ENCODE measurements at places on chromosomes 7 and 10.

DNA sequence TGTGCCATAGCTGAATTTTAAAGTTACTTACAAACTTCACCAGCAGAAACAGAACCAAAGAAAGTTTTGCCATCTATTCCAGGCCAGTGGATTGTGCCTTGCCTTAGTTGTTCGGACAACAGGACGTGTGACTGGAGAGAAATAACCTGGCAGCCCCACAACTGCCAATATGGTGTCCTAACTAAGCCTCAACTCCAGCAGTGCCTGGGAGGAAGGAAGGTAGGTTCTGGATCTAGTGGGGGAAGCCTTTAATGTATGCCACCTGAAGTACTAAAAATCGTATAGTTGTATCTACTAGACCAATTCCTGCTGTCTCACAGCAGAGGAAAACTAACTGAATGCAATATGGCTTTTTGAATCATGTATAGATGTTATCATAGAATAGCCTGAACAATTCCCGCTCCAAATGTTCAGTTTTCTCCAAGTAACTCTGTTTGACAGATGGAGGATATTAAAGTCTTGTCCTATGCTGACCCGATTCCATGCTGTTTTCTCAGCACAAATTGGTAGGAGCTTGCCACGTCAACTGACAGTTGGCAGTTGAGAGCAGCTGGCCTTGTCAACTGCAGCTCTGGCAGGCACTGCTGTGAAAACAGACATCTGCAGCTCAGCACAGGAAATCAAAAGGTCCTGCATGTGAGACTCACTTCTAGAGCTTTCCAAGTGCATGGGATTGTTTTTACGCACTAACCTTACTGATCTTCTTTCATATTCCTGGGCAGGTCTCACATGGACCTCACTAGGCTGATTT, 84.5 kb upstream of the WNT16 start:
- no peak for DNase-seq

- no peak for DNase-seq
Observed at GRCh38 chr7:115352375-115352774, 430.5 kb downstream of the MDFIC start.

GRCh38 chr10:43254199-43254730, 12.6 kb downstream of the RASGEF1A start:
- DNase-seq, result peak; percentile 80

DNA sequence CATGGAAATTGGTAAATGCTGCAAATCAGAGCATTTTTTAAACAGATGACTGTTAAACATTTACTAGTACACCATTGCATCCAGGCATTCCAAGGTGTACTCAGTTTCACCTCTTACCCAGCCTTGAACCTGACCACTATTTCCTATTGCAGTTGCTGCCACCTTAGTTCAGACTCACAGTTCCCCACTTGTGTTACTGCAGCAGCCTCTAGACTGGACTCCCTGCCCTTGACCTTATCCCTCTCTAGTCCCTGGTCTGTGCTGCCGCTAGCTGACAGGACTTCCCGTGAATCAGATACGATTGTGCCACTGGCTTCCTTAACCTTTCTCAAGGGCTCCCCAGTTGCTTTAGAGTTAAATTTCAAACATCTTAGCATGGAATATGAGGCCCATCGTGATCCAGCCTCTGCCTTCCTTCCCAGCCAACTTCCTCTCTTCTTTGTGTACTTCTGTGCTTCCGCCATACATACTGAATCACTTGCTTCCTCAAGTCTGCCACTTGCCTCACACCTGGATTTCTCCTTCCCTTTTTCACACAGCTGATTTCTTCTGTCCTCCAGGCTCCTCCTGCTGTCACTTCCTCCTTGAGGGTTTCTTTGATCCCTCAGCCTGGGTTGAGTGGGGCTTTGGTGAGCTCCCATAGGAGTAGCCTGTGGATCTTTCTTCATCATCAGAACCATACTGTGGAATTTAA, 118.7 kb upstream of the GJD4 start:
- DNase-seq, result no peak

- peak; percentile 87 for DNase-seq
Observed at GRCh38 chr7:131188367-131189339, 139.0 kb upstream of the MKLN1 start.

DNA sequence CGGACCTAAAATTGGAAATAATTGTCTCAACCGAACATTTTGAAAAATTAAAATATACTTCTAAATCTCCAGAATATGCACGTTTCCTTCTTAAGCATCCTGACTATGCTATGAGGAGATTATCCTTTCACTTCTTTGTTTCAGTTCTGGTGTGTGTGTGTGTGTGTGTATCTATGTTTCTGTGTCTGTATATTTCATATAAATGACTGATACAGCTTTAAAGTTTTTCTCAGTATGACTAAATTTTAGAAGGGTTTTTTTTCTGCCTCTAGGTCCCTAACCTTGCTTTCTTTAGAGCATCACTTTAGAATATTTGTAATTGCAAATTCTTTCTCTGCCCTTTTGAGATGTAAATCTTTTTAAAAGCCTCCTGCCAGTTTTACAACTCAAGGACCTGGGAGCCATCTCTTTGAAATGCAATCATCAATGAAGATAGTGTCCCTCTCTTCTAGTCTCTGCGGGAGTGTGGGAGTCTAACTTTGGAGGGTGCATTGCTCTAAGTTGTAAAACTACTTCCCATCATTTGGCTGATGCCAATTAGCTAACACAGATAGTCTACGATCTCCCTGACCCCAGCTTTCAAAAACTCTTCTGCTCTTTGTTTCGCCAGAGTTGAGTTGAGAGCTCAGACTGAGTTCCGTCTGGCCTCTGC, 782.0 kb upstream of the ZWINT start:
- DNase-seq, result no peak

DNA sequence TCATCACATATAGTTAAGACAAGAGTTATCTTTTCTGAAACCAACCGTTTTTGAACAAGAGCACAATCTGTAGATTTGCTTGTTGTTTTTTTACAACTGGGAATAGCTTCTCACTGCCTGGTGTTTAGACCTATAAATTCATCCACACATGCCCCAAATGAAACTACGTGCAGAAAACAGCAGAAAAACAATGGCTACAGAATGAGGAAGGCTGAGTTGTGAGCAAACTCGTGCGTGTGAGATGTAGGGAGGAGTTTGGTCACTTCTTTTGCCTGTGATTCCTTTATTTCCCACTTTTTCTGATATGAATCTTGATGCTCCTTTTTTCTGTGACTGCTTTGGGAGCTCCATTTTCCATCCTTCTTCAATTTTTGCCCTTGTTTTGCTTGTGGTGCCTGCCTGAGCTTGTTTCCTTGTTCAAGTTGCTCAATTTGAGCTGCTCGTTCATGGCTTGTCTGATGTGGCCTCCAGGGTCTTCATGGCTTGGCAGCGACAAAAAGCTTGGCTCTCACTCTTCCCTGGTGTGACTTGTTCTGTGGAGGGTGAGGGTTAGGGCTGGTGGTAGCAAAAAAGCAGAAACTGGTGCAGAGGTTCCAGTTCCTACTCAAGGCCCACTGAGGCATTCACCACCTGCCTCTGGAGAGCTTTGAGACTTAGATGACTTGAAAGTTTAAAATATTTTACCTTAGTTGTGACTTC, 76.9 kb downstream of the ZNF365 start:
- DNase-seq, result no peak

All from immature natural killer cell (primary cell).